Adipocyte (in vitro differentiated cells): ENCODE measurements at places on chromosomes 12 and 14.
A peak's percentile ranks its signal among the peaks of the same experiment; 100 is the strongest.

DNA sequence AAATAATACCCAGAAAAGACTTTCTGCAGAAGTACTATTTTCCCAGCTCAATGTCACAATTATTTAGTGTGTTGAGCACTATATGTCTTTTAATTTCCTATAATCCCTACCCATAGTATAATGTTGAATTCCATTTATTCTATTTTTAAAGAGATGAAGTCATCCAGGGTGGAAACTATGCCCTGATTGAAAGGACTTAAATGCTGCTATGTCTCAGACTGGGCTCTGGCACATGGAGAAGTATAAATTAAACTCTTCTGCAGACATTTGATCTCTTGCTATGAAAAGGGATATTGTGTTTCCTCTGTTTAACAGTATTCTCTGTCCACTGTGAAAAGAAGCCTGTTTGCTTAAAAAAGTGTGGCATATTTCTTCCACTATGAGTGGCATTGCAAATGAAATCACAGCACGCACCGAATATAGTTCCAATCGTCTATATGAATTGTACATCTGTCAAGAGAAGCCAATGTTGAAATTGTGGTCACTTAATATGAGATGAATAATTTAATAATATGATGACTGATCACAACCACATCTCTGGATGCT, 192.3 kb downstream of the BCAT1 start:
- peak; percentile 17 for DNase-seq

DNA sequence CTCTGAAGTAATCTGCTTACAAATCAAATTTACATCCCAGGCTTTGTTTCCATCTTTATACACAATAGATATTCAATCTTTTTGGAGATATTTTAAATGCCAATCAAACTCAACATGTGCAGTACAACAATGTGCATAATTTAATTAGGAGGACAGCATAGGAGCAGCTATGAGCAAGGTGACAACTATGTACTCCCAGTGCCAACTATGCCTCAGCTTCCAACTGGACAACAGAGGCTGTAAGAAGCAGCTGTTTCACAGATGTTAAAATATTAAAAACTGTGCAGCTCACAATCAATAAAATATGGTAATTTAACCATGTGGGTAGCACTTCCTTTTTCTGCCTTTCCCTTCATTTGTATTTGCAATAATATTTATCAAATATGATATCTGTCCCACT, 99.9 kb downstream of the ST8SIA1 start:
- peak; percentile 80 for DNase-seq

- no peak for DNase-seq
Measured at GRCh38 chr12:52367876-52368275, 595 bp upstream of the KRT85 start.

DNA sequence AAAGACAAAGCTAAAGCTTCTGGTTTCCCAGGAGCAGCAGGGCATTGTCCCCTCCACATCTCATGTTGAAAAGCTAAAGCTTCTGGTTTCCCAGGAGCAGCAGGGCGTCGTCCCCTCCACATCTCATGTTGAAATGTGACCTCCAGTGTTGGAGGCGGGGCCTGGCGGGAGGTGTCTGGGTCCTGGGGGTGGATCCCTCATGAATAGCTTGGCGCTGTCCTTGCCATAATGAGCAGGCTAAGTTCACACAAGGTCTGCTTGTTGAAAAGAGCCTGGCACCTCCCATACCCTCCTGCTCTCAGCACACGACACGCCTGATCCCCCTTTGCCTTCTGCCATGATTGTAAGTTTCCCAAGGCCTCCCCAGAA, 123.7 kb downstream of the PIWIL1 start:
- no peak for DNase-seq
